Renal cortical epithelial cell (primary cell): ENCODE measurements at places on chromosomes 6 and 20.

DNA sequence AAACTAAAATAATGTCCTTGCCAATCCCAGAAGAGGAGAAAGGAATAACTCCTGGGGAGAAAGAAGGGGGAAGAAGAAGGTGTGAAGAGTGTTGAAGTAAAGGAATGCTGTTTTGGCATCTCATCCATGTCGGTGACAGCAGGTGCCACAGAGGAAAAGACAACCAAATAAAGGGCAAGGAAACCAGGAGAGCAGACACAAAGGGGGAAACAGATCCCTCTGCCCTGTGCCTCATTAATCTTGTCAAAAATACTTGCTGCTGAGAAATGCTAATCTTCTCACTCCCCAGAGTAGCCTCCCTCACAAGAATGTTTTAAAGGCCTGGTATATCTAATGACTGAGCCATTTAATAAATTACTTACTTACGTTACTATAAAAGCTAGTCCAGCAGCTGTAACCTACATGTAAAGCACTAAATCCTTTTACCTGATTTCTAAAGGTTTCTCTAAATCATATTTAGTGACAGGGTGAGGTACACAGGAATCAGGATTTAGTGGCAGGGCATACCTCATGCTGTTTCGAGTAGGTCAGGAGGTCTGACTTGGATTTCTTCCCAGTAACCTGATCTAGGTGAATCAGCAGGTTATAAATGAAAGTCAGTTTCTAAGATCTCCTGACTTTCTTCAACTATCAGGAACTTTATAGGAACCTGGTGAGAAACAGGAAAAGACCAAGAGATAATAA is 377.1 kb downstream of the CENPW start:
- peak; percentile 76 for DNase-seq

GRCh38 chr6:136079701-136080565 is 170.2 kb downstream of the MTFR2 start:
- DNase-seq: peak; percentile 70

GRCh38 chr6:138979813-138980668 is 8.0 kb downstream of the REPS1 start:
- DNase-seq: no peak

DNA sequence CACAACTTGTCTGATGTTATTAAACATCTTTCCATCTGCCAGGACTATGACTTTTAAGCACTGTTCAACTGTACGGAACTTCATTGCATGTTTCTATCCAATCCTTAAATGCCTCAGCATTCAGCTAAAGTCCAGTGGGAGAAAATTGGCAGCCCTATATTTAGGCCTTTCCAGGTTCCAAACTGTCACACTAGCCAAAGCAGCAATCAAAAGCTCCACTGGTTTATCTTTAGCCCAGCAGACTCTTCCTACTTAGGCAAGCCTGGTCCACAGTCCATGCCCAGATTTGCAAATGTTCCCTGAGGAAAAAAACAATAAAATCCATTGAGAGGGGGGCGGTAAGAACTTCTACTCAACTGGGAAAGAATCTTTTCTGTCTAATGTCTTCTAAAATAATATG is 349.1 kb upstream of the GJE1 start:
- no peak for DNase-seq
